RPMI8226 (cell line): ENCODE measurements at places on chromosomes 3 and 15.
A peak's percentile ranks its signal among the peaks of the same experiment; 100 is the strongest.

DNA sequence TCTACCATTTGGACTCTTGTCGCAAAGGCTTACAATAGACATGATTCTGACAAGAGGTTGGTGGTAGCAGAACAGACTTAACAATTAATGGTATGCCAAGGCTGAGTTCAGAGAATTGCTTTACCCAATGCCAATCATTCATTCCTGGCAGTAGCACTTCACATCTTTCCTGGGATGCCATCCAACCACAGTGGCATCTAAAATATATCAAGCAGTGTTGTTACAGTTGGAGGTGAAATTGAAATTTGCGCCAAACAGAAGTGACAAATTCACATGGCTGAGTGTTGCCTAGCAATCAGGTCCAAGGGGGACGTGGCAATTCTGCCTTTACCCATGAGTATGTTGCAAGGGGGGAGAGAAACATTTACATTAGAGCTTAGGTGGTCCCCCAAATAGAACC lies 21.0 kb upstream of the DPH6 start:
- DNase-seq: no peak

DNA sequence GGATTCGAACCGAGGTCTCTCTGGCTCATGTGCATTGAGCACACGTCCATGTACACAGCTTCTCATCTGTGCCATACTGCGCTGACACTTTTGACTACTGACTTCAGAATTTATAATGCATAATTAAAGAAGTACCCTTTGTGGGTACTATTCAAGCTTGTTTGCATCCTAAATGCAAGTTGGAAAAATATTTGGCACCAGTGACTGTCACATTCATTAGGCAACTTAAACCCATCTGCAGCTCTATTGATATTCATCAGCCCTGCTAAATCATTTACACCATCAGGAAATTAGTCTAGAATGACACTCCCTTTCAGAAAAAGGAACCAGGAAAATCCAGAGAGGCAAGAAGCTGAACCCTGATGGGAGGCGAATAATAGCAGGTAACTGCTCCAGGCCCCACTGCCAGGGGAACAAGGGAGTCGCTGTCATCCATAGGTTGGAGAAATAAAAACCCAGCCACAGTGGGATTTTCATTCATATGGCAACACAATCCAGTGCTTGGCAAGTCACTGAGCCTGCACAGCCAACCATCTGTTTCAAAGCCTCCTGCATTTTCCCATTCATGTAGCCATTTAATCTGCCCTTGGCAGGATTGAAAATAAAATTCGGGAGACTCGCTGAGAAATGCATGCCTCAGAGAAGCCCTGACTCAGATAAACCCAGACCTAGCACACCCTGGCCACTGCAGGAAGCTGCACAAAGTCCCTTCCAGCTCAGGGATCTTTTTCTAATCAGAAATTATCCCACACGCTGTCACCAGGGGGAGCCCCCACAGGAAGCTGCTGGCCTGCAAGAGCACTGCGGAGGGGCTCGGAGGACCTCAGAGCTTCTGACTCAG lies 103.0 kb upstream of the VEPH1 start:
- peak; percentile 76 for DNase-seq

DNA sequence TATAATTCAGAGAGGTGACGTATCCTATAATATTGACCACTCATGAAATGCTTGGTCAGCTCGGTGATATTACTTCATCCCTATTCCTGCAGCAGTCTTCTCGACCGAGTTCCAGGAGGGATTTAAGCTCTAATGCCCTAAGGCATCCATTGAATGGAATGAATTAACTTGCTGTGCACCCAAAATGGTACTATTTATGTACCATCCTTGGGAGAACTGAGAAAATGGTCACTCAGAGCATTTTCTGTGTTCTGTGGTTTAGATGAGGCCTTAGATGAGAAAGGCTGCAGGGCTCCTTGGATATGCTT lies 638 bp downstream of the BLOC1S6 start:
- DNase-seq: no peak

DNA sequence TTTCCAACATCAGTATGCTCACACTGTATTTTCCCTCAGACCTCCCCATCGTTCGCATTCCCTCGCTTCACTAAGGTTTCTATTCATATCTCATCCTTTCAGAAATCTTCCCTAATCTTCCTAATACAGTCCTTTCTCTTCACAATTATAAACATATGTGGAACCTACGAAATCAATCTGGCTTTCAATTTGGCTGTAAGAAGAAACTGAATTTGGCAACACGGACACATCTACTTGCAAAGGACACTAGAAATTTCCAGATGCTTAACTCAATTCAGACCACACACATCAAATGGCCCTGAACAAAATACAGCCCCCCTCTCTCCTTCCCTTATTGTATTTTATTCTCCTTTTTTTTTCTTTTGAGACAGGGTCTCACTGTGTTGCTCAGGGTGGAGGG lies 39.1 kb upstream of the TM4SF19 start:
- DNase-seq: no peak

- DNase-seq: no peak
Measured at GRCh38 chr3:174931473-174932353, 72.6 kb downstream of the NAALADL2 start.

- no peak for DNase-seq
Measured at GRCh38 chr3:178665747-178666146, 129.5 kb downstream of the KCNMB2 start.

GRCh38 chr3:177928172-177928873 lies 607.9 kb upstream of the KCNMB2 start:
- no peak for DNase-seq

DNA sequence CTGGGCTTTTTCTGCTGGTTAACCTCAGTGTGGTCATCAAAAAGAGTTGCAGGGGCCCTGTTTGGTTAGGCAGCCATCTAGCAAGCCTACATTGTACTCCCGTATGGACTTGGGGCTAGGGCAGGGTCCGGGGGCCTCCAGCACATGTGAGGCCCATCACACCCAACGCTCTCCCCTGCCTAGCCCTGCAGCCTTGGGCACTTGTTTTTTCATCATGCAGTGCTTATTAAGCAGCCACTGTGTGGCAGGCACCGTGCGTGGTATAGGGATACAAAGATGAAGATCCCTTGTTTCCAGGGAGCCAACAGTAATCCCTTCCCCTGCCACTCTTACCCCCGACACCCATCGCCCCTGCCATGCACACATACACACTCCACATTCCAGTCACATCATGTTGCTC lies 14.2 kb downstream of the MRAS start:
- DNase-seq: no peak

GRCh38 chr15:33592864-33593263 lies 282.1 kb downstream of the RYR3 start:
- no peak for DNase-seq

DNA sequence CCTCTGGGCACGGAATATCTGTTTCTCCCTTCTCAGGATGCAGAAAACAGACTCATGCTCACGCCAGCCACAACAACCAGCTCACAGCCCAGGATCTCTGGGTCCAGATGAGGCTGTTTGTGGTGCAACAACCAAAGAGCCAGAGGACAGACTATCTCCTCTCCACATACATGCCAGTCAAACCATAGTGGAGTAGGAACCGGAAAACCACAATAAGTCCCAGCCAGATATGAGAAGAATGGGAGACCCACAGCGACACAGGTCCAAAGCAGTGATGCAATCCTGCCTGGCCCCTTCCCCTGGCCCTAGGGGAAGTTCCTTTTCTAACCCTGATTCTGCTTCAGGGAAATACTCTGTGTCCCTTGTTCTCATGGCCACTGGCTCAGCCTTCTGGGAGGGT lies 27.6 kb downstream of the MEX3B start:
- DNase-seq: no peak

GRCh38 chr15:44808557-44808956 lies 72.2 kb downstream of the TRIM69 start:
- DNase-seq: no peak

- no peak for DNase-seq
Measured at GRCh38 chr15:57376696-57377477, 582 bp downstream of the CGNL1 start.

GRCh38 chr3:157376603-157377300 lies 59.9 kb upstream of the PTX3 start:
- no peak for DNase-seq

DNA sequence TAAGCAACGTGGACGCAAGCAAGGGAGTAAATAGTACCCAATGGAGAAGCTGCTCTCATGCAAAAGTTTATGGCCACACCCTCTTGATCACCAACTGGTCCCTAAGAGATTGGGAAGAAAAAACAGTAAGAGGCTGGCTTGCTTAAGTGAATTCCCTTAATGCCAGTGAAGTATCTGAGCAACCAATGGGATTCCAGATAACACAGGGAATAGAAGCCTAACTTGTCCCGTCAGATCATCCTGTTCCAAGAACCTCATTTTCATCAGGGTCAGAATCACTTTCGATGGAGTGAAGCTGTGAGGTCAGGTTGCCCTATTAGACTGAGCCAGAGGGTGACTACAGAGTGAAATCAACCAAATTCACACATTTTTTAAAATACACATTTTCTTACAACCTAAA lies 104.3 kb downstream of the CD47 start:
- no peak for DNase-seq

DNA sequence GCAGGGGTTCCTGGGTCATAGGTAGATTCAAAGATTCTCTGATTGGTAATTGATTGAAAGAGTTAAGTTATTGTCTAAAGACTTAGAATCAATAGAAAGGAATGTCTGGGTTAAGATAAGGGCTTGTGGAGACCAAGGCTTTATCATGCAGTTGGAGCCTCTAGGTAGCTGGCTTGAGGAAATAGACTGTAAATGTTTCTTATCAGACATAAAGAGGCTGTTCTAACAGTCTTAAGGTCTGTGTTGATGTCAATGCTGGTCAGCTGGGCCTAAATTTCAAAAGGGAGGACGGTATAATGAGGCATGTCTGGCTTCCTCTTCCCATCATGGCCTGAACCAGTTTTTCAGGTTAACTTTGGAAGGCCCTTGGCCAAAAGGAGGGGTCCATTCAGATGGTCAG lies 48.9 kb downstream of the GASK1A start:
- DNase-seq: no peak

DNA sequence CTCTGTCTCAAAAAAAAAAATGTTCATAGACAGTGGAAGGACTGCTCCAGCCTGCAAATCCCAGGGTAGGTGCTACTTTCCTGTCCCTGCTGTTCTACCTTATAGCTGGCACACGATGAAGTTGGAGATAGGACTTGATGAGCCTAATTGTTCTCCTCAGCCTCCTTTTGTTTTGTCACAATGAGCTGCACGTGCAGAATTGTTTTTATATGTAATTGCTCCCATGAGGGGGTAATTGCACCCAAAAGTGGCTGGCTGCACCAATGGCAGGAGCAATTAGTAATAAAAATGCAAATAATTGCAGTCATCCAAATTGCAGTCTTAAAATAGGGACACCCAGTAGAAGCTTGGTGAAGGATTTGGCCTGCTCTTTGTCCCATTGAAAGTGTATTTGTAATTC lies 63.0 kb upstream of the PFN2 start:
- no peak for DNase-seq

GRCh38 chr3:177513815-177514610 lies 316.7 kb upstream of the TBL1XR1 start:
- no peak for DNase-seq

DNA sequence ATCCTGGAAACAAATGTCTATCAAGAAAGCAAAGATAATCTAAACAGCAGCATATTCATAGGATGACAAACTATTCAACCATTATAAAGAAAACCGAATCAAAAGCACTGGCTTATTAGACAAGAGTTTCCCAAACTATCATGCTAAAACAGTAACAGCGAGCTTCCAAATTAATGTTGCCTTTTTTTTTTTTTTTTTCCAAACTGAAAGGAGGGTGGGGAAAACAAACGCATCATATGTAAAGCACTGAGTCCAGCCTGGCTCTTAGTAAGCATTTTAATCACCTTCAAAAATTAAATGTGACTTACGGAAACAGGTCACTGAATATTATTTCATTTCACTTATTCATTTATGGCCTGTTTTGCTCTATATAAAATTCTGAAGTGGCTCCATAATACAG lies 2.3 kb downstream of the TJP1 start:
- DNase-seq: no peak

GRCh38 chr3:71709908-71710511 lies 15.2 kb downstream of the EIF4E3 start:
- DNase-seq: no peak

GRCh38 chr3:144708437-144708836 lies 736.8 kb downstream of the DIPK2A start:
- no peak for DNase-seq

DNA sequence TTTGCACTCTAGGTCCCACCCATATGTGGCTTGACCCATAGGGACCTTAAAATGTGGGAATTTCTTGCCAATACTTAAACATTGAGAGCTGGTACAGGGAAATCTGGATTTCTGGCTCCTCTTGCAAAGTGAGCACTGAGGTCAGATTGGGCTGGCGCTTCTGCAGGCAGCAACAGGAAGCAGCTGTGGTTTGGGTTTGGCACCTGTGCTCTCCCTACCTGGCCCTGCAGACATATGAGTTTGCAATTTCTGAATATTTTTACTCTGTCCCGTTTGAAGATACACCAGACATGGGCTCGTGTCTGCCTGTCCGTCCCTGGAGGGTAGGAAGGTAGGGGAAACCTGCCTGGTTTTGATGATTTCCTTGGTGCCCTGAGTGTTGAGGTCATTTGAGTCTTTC lies 74.8 kb upstream of the SEC13 start:
- peak; percentile 92 for DNase-seq

DNA sequence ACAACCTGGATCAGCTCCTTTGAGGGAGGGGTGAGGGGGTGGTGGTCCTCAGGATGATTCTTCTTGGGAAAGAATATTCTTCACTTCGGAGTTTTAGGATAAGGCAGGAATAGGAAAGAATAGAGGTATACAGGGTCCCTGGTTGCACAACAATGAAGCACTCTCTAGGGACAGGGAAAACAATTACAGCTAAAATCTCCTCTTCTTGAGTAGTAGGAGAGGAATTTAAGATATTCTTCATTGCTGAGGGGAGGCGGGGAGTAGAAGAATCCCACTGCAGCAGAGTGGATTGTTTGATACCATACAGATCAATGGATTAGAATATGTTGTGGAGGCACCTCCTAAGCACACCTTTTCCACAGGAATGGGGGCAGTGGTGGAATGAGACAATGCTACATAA lies 20.5 kb downstream of the SLC9C1 start:
- no peak for DNase-seq

GRCh38 chr3:48400824-48401433 lies 28.9 kb downstream of the FBXW12 start:
- DNase-seq: peak; percentile 75

DNA sequence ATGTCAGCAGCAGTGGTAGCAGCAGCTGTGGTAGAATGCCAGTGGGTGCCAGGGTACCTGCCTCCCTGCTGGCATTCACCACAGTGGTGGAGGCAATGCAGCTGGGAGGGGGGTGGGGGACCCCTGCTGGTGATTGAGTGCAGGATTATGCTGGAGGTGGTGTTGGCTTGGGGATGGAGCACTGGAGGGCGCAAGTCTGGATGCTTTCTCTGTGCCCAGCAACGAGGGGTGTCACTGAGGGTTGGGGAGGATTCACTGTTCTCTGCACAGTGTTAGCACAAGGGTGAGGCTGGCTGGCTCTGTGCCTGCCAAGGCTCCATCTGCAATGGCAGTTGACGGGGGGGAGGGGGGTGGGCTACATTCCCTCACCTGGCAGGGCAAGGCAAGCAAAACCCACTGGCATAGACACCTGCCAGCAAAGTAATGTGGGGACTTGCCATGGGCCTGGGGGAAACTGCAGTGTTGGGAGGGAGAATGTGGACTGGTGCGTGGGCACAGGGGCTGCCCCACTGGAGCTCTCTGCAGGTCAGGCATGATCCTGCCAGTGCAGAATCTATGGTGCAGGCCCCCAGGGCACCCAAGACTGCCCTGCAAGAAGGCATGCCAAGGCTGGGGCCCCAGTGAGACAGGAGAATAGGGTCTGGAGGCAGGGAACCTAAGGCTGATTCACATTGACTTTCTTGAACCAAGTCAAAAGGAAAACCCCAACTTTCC lies 64.3 kb downstream of the MINDY4B start:
- no peak for DNase-seq

GRCh38 chr3:184537885-184538665 lies 23.5 kb upstream of the EPHB3 start:
- DNase-seq: peak; percentile 43

GRCh38 chr3:64783200-64783599 lies 95.4 kb upstream of the ADAMTS9 start:
- DNase-seq: no peak
